Thoracic aorta (tissue), 2 donors: ENCODE measurements at places on chromosomes 2 and 18. TPM values are rescaled to one million over a fixed set of nuclear protein-coding genes. Genes with fewer than 3 reads are reported as not detected.

- DNase-seq: no peak
- peaks cover 44% of the 10 kb centered on the region for H3K4me1 ChIP-seq
- no peaks in the 10 kb centered on the region for H3K36me3 ChIP-seq
- peak overlapping the region; percentile 13 for H3K27ac ChIP-seq
- peak overlapping the region; percentile 3 for H3K4me3 ChIP-seq
Observed at GRCh38 chr2:9983401-9984216, 32.1 kb downstream of the GRHL1 start.

DNA sequence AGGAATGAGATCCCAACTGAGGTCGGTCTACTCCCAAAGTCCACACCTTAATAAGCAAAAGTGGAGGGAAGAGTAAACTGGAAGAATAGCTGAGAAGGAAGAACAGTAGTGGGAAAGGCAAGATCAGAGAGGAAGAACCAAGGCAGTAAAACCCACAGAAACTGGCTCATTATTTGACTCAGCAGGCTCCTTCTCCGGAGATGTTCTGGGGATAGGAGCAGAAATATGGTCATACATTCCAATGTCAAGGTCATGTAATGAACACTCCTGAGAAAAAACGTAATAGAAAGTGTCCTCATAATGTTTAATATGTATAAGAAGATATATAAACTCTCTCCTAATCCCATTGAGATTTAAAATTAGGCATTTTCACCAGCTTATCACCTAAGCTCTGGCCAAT lies 39.5 kb downstream of the STK39 start:
- no peak overlapping the region for H3K27ac ChIP-seq
- no peak for DNase-seq
- peaks cover 7% of the 10 kb centered on the region for H3K4me1 ChIP-seq
- no peaks in the 10 kb centered on the region for H3K27me3 ChIP-seq
- no peaks in the 10 kb centered on the region for H3K36me3 ChIP-seq
- H3K4me3 ChIP-seq: no peak overlapping the region

GRCh38 chr18:61998957-61999356 lies 106.2 kb upstream of the RNF152 start:
- no peaks in the 10 kb centered on the region for H3K27me3 ChIP-seq
- H3K4me3 ChIP-seq: no peak overlapping the region
- H3K4me1 ChIP-seq: no peaks in the 10 kb centered on the region
- no peaks in the 10 kb centered on the region for H3K36me3 ChIP-seq
- H3K27ac ChIP-seq: peak overlapping the region; percentile 50

The PLEK gene
- 16.2 TPM for total RNA-seq

The LHCGR gene
- total RNA-seq: not detected

The UGT1A8 gene
- total RNA-seq: not detected

The DUSP2 gene
- total RNA-seq: 22.2 TPM
